ENCODE measurements at places on chromosomes 13 and 19. TPM values are rescaled to one million over a fixed set of nuclear protein-coding genes. Genes with fewer than 3 reads are reported as not detected.

DNA sequence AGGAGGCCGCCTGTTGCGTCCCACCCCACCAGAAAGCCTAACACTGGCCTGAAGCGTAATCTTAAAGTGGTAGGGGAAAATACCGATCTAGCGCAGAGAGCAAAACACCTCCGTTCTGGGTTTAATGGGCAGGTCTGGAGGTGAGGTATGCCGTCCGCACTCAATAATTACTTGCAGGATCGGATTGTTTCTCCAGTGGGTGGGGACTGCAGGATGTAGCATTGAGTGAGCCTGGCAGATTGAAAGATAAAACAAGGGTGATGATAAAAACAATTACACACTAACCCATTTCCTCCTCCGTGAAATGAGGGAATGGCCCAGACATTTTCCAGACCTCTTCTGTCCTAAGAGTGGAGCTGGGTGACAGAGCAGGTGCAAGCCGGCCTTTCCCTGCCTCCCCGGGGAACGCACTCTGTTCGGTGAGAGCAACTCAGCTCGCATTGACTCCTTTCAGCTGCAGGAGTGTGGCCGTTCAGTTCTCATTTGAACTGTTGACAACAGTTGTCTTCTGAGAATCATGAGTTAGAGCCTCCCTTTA is 110.2 kb upstream of the DOCK9 start:
- DNase-seq = no peak

DNA sequence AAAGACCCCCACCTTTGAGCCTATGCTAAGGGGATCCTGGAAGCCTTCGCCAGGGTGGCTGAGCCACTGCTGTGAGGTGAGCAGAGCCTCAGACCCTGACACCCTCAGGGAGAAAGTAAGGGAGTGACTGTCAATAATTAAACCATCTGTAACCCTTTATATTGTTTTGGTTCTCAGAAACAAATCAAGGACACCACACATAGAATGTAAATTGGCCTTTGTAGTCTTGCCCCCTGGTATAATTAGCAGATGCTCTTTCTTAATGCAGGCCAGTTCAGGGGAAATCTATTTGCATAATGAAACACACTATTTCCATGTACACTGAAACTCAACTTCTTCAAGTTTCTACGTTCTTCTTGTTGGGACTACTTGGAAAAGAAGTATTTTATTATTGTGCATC is 127.7 kb upstream of the EDNRB start:
- no peak for DNase-seq

DNA sequence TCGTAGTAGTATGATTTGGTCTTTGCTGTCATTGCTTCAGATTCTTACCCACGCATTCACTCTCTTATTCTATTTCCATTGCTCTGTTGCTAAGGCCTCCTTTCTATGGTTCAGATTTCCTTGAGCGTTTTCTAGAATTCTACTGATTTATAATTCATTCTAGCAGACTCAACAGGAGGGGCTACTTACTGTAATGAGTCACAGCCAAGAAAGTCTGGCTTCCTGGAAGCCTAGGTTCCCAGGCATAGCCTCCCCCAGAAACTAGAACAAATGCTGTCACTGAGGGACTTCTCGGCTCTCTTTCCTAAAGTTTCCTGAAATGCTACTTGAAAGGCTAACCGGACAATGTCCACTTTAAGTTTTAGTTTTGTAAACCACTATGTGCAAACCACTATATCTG is 47.7 kb upstream of the SPATA13 start:
- no peak for DNase-seq

DNA sequence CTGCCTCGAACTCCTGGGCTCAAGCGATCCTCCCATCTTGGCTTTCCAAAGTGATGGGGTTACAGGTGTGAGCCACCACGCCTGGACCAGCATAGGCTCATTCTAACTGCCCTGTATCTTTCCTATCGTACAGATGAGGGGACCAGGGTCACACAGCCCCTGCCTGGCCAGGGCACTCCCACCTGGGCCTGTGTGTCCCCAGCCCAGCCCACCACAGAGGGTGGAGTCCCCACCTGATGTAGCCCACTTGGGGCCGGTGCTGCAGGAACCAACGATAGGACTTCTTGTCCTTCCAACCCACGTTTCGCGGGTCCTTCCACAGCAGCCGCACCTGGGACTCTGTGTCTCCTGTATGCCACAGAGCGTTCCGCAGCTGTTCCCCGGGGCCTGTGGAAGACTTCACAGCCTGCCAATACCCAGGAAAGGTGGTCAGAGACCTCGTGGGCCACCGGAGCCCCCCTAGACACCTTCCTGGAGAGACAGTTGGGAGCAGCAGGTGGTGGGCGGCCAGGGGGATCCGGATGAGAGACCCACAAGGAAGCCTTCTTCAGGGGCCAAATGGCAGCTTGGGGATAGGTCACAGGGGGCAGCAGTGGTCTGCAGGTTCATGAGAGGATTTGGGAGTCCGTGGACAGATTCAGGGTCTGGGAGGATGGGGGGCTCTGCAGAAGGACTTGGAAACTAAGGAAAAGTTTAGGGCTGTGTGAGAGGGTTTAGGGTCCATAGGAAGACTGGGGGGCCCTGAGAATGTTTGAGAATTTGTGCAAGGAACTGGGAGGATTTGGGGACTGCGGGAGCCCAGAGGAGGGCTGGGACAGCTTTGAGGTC is 6.9 kb downstream of the COMP start:
- DNase-seq = no peak

DNA sequence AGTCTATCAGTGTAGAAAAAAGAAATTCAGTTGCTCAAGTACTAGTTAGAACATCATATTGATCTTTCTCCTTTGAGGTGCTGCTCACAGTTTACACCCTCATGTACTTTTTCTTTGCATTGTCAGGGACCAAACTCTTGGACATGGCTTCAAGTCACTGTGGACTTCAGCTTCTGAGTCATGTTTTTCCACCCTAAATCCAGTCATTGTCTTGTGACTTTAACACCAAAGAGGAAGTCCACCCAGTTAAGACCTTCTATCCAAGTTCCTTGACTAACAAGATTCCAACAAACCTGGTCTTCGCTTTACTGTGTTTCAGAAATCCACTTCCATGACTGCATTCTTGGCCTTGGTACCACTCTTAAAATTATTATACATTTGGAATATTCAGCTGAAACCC is 206.7 kb upstream of the ARGLU1 start:
- no peak for DNase-seq

DNA sequence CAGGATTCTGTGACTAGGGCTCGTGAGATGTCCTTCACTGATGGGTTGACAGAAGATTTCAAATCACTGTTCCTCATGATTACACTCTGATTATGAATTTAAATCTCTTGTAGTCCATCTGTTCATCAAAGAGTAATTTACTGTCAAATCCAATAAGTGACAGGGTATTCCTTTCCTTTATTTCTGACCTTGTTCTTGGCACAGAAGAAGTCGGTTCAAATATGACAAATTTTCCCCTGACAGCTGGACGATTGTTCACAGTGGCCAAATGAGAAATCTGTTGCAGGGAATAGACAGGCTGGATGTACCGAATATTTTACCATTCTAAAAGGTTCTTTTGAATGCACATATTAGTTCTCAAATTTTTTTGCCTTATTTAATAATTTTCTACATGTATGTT is 767.3 kb upstream of the GPC6 start:
- DNase-seq = no peak

GRCh38 chr13:99617474-99618255 is 116.4 kb downstream of the TM9SF2 start:
- DNase-seq = peak; percentile 84

GRCh38 chr19:36847968-36848367 is 2.7 kb upstream of the ZNF345 start:
- DNase-seq = no peak

DNA sequence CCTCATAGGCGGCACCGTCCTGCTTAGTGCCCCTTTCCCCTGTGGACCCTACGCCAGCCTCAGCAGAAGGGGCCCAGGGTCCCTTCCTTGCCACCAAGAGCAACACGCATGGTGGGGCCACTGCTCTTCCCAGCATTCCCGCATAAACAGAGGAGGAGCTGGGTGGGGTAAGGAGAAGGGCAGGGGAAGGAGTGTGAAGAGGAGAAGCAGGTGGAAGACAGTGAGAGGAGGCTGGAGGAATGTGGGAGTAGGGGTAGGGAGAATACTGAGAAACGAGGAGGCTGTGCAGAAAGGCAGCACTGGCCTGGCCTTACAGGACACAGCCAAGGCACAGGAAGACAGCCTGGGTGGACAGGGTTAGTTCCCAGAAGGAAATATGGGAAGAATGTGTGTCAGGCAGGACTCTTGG is 43.9 kb downstream of the ZNF331 start:
- no peak for DNase-seq

- no peak for DNase-seq
These were observed 484.0 kb downstream of the MYO16 start for GRCh38 chr13:109113427-109113826.

DNA sequence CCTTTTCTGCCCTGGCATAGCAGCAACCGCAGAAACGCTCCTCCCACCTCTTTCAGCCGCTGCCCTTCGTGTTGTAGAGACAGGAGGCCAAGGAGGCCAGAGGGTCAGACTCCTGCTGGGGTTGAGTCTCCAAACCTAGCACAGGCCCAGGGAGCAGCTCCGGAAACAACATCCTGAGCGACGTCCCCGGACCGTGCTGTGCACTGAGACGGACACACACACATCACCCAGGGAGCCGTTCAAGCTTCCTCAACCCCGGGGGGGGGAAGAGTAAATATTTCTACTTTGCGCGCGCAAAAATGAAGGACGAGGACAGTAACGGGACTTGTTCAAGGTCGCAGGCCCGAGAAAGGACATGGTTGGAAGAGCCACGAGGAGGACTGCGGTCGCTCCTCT is 657 bp downstream of the ZNF550 start:
- no peak for DNase-seq

- no peak for DNase-seq
These were observed 865.2 kb upstream of the SLC10A2 start for GRCh38 chr13:103931331-103931845.

GRCh38 chr13:62964522-62964921 is 1548.9 kb upstream of the PCDH20 start:
- DNase-seq = no peak

- DNase-seq = no peak
These were observed 73.4 kb downstream of the MBNL2 start for GRCh38 chr13:97295283-97296182.

Gene AMER2
- total RNA-seq = not detected

Gene LILRB5
- total RNA-seq = 15.0 TPM

Gene PLA2G4C
- 19.8 TPM for total RNA-seq

Gene ZNF93
- total RNA-seq = 4.1 TPM

Gene RELB
- total RNA-seq = 30.0 TPM
